Stimulated activated CD8-positive, alpha-beta memory T cell treated with anti-CD3 and anti-CD28 coated beads, Interleukin-15, amount 100 ng/mL, for 1 hour (primary cell): ENCODE measurements at places on chromosomes 3 and 15.

GRCh38 chr3:186700267-186700666 lies 16.9 kb upstream of the KNG1 start:
- no peak for DNase-seq

- no peak for DNase-seq
Observed at GRCh38 chr3:180430896-180431295, 171.1 kb upstream of the TTC14 start.

- DNase-seq: no peak
Observed at GRCh38 chr3:48966876-48967361, 23.1 kb upstream of the P4HTM start.

DNA sequence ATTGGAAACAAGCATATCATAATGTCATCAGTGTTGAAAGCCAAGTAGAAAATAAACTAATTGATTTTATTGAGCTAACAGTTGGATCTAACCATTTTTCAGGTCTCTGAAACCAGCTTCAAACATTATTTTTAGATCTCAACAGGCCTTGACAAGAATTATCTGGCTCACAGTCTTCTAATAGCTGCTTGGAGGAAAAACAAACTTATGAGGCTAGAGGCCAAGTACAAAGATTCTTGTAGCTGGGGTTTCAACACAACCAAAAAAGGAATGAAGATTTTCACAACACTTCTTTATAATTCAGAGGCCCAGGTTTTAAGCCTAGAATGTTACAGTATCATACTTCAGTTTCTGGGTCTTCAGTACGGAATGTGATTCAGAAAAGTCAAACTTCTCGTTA lies 3.7 kb downstream of the SETMAR start:
- no peak for DNase-seq

DNA sequence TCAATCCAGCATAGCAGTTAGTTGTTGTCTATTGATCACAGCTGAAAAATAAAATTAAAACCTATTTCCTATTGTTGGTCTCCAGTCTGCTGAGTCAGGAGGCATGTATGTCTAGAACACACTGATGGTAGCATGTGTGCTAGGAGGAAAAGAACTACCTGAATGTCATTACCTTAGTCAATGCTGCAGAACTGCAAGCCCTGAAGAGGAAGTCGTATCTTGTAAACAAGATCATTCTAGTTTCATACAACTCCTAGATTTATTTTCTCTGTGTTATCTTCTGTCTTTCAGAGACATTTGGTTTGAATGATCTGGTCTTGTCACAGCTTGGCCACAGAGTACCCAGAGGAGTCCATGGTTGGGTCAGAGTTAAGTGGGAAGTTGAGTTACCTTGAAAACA lies 110.0 kb upstream of the MRPL3 start:
- no peak for DNase-seq

GRCh38 chr15:25596644-25597562 lies 158.1 kb upstream of the UBE3A start:
- DNase-seq: no peak

- DNase-seq: no peak
Observed at GRCh38 chr3:16171009-16171408, 3.5 kb upstream of the GALNT15 start.

DNA sequence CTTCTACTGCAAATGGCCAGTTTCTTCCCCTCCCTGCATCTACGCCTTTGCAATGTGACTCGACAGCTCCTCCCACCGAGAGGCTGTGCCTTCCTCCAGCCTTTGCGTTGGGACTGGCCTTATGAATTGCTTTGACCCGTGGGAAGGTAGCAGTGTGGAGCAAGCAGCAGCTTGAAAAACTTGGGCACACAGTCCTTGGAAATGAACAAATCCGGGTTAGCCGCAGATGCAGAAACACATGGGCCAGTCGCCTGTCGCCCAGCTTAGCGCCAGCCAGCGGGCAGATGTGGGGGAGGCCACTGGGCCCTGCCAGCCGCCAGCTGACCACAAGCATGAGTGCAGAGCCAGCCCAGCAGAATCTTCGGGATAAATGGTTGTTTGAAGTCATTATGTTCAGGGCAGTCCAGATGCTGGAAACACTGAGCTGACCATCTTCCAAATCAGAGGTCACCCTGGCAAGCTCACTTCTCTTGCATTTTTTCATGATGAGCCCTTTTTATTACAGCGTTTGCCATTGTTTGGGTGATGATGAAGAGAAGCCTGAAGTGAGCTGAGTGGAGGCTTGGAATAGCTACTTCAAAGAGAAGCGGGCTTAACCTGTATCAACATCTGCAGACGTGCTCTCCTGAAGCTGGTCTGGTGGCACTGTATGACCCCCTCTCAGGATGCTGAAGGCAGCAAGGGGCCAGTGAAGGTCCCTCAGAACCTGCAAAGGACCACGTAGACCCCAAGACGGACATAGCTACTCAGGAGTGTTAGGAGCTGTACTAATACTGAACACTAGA lies 9.8 kb downstream of the SELENOS start:
- no peak for DNase-seq

DNA sequence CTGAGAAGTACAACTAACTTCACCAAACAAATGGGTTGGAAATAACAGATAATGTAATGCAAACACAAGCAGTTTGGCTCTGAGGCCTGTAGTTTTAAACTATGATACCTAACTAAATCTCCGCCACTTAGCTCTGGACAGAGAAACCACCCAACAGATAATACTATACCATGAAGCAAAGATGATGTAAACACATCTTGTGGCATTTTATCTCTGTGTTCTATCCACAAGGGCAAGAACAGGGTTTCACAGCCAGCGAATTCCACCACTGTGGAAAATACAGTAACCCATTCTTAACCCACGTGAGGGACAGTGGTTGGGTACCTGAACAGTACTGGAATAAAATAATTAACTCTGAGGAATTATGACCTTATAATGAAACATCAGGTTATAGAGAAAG lies 93.6 kb downstream of the P3H2 start:
- no peak for DNase-seq

GRCh38 chr3:66486202-66486601 lies 14.6 kb downstream of the LRIG1 start:
- DNase-seq: no peak

DNA sequence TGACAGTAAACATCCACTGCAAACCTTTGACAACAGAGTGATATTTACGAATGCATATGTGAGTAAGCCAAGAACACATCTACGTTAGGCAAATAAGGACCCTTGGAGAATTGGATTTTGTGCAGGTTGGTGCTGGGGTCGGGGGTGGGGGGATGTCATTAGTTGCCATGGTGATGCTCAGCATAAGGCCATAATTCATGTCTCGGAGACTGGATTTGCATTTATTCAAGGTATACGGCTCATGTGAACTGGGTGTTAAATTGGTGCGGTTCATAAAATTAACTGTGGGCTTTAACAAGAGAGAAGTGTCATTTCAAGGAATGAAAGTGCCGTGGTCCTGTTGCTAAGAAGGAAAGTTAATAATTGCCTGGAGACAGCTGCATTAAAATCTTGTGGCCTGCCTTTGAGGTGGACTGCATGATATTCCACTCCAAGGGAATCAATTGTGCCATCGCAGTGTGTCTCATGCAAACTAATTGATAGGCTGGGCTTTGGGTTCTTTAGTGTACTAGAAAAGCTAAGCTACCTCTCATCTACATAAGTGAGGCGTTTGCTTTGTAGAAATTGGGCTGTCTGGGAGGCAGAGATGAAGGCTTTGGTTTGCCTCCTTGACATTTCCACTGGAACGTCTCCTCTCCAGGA lies 228.9 kb upstream of the FEZF2 start:
- DNase-seq: no peak

GRCh38 chr3:160771811-160772459 lies 15.9 kb downstream of the PPM1L start:
- no peak for DNase-seq

- DNase-seq: no peak
Observed at GRCh38 chr3:71581457-71582035, 2.0 kb downstream of the FOXP1 start.

- DNase-seq: no peak
Observed at GRCh38 chr3:48344867-48345507, 11.5 kb upstream of the SPINK8 start.

GRCh38 chr3:47542471-47543173 lies 29.1 kb upstream of the ELP6 start:
- DNase-seq: no peak

- DNase-seq: no peak
Observed at GRCh38 chr15:95629503-95630168, 700.9 kb upstream of the NR2F2 start.

DNA sequence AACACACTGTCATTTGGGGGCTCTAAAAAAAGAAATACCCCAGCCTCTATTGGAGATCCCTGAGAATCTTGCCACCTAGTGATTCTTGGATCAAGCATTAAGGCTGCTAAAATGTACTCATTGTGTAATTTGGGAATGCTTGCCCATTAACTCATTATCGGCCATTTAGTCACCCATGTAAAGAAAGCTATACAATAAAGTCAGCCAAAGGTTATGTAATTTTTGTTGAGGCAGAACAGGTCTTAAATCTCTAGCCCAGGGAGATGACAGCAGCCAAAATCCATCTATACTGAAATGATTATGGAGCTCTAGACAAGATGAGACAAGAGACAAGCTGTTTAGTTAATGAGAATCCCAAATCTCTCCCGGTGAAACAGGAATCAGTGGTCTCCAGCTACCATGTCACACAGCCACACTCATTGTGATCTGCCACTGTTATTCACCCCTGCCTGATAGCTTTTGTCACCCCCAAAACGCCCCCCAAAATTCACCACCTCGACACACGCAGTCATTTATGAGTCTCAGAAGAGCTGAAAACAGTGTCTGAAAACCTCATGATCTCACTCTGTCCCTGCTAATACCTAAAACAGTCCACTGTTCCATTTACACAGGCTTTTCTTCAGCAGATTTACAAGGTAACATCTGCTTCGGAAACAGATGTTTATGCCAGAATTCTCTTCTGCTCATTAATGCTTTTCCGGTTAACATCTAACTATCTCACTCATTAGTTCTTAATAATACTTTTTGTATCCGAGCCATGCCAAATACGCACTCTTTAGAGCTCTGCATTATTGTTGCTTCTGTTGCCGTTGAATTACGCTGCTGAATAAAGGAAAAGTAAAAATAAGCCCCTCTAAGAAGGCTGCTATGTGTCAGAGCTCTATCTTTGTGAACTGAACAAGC lies 138.5 kb downstream of the RORA start:
- no peak for DNase-seq

DNA sequence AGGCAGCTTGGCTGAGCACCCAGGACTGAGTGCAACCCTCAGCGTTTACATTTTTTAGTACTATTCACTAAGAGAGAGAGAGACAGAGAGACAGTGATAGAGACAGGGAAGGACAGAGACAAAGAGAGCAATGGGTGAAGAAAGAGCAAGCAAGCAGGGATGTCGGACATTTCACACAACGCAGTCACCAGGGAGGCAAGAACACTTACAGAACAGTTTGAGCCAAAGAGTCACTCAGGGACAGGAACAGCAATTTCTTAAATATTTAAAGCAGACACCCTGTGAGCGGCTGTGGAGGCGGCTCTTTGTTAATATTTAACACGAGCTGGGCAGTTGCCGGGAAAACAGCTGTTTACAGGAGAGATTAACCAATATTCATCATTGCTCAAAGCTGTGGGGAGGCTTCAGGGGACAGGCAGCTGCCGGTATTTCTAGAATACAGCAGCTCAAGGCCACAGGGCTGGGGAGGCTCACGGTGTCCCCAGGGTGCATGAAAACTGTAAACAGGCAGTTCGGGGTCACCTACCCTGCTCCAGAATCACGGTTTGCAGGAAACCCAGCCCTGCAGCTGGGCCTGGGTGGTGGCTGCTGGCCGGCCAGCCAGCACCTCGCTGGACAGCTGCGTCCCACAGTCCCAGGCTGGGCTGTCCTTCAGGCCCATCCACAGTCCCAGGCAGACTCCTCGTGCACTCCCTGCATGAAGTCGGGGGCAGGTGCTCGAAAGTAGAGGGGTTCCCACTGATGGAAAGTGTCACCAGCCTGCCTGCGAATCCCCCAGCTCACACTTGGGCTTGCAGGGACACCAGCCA lies 38.8 kb upstream of the PCSK6 start:
- no peak for DNase-seq

DNA sequence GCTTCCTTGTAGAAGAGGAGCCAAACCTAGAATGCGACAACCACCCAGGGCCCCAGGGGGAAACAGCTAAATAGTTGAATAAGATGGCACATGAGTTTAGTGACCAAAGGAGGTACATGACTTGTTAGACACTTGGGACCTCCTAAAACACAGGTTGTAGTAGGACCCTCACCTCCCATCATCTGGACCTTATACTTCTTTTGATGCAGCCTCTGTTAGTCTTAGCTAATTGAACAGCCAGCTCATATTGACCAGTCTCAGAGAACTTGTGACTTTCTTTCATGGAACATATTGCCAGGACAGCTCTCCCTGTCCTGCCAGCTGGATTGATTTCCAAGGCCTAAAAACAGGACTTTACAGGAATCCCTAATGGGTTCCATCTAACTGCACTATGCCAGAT lies 45.0 kb downstream of the SPSB4 start:
- DNase-seq: no peak

DNA sequence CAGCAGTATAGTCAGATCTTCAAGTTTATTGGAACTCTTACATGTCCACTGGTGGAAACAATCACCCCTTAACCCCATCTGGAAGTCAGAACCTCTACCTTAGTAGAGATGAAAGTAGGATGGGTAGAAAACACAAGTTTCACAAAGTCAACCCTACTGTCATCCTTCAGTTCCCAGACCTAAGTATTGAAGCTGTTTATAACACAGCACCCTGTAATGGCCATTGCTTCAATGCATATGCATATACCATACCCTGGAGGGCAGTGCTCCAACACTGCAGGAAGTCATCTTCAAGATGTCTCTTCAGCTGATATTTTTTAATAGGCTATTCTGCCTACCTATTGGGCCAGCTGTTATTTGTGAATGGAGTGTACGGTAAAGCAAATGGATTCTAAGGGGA lies 241.3 kb downstream of the UBE2E2 start:
- no peak for DNase-seq

DNA sequence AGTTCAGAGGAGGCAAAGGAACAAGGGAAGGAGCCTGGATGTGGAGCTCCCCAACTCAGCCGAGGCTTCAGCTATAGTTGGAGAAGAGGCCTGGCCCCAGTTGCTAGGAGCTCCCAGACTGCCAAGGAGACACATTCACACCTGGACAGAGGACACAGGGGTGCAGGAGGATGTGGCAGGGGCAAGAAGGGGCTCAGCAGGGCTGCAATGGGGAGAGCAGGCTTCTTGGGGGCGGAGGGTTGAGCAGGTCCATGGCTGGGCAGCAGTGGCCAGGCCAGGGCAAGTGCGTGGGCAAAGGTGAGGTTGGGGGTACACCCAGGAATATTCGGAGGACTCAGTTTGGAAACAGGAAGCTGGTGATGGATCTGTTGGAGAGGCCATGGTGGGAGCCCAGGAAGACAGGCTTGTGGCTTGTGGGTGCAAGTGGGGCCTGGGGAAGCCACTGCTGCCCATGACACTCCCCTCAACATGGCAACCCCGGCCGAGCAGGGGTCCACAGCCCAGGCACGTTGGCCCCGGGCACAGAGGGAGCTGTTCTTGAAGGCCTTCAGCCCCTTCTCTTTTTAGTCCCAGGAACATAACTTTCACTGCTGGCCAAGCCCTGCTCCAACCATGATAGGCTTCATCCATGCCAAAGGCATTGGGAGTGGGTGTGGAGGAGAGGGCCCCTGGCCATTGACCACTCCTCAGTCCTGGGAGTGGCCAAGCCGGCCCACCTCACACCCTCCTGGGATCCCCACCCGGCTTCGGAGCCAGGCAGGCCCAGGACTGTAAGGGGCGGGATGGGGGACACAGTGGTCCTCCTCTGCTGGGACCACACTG lies 33.3 kb downstream of the TSPAN3 start:
- no peak for DNase-seq
